ENCODE measurements at places on chromosomes 6 and 20.

DNA sequence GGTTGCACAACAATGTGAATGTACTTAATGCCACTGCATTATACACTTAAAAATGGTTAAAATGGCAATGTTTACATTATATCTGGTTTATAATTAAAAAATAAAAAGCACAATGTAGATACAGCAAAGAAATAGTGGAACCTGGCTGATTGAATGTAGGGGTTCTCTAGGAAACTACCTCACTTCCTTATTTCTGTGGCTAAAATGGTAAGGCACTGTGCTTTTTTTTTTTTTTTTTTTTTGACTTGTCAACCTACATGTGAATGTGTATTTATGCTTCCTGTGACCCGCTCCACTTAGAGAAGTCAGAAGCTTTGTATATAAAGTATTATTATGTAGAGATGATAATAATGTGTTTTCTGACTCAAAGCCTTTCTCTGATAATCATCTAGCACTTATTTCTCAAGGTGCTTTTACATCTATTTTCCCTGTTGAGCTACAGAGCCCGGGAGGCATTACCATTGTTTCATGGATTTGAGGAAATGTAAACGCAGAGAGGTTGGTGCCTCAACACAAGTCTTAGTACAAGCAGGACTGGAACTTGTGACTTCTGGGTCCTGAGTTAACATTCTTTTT lies 55.0 kb downstream of the SOX4 start:
- DNase-seq = no peak

GRCh38 chr20:60694763-60695162 lies 557.3 kb upstream of the CDH4 start:
- no peak for DNase-seq

GRCh38 chr6:40606526-40606925 lies 19.4 kb upstream of the LRFN2 start:
- DNase-seq = no peak

GRCh38 chr6:121686611-121687023 lies 251.2 kb downstream of the GJA1 start:
- DNase-seq = no peak

- DNase-seq = no peak
Measured at GRCh38 chr20:1822564-1823449, 72.4 kb upstream of the SIRPA start.

DNA sequence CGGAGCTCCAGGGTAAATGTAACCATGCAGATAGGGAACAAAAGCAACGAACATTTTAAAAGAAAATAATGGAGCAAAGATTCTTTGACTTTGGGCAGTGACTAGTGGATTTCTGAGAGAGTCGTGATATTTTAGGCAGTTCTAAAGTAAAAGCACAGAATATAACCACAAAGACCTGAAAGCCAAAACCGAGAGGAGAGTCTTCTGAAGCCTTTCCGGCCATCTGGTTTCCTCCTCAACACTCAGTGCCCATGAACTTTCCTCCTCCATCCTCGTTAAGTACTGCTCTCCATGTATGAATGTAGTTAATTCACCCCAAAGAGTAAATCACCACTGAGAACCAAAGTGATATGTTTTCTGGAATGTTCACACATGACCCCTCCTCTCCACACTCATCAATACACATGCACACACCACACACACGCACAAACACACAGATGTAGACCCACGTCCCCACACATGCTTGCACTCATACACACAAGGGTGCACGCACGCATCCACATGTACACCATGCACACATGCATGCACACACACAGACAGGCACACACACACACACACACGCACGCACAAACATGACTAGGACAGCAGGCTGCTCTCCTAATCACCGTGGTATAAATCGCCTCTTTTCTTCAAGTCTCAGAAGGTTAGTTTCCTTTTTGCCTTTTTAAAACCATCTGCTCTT lies 109.5 kb downstream of the MYLK4 start:
- DNase-seq = no peak

DNA sequence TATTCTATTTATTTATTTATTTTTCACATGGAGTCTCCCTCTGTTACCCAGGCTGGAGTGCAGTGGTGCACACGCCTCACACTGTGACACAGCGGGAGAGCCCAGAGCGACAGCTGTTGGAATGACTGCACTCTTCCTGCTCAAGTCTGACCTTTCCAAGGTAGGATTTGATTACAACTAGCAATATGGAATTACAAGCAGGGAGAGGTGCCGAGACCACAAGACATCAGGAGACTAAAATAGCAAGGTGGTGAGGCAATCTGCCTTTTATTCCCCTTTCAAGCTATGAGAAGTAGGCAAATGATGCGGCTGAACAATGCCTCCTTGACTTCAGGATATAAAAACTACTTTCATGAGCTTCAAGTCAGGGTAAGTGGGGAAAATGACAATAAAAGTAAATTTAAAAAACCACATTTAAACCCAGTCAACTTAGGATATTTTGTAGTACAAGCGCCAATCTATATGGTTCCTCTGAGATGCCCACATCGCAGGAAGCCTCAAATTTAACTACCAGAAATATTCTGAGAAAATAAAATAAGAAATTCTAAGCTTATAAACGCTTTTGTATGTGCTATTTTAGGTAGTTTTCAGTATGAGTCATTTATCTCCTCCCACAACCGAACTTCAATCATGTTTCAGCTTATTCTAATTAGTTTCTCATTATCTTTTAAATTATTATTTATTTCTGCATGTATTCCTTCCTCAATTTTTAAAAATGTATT lies 146.9 kb upstream of the SGK1 start:
- DNase-seq = no peak

- no peak for DNase-seq
Measured at GRCh38 chr6:168293636-168294530, 25.7 kb downstream of the DACT2 start.

DNA sequence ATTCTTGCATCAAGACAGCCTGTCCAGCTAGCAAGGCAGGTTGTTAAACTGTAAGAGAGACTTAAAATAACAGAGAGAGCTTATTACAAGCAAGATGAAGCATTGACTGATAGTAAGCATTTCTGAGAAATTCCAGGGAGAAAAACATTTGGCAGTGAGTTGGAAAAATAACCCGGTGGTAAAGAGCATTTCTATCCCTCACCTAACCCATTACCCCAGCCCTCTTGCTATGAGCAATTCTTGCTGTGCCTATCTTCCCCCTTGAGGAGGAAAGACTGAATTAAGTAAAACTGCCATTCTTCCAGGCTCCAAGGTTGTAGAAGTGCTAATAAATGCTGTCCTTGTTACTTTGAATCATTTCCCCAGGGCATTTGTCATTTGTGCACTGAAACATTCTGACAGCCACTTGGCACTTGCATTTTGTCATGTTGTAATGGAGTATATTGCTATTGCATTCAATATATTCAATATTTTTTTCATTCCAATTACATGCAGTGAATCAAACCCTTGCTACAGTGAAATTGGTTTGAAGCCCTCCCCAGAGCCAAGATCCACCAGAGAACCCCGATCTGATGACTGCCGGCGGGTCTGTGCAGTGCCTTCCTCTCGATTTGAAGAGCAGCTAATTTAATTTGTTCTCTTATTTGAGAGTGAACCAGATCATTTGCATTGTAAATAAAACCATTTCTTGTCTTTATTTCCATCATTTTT lies 291.1 kb downstream of the HIVEP2 start:
- no peak for DNase-seq

DNA sequence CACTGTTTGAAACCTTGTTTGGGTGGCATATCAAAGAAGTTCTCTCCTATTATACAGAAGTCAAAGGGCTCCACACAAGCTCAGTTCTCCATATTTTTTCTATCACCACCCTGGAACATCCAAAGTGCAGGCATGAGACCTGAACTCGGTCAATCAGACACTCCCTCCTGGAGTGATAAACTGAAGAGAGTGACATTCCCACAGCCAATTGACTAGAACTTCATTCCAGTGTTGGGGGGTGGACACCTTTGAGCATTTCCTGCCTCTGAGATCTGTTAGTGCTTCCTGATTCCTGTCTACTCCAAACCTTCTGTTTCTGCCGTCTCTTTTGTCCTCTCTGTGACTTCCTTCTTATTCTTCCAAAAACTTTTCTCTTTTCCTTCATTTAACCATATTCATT lies 220.7 kb upstream of the NOX3 start:
- no peak for DNase-seq

DNA sequence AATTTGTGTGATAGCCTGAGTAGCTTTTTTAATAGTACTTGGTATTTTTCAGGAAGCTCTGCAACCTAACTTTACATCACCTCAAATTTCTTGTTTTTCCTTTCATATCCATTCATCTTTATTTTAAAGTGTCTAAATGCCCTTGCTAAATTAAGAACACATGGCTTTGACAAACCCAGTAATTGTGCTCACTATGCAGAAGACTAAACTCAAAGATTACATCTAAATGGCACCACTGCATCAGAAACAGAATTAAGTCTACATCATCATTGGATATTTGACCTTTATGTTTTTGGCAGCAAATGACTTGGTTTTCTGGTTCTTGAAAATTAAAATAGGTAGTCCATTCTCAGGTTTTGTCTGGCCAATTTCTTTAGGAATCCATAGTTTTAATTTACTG lies 69.6 kb upstream of the HDGFL1 start:
- DNase-seq = no peak

DNA sequence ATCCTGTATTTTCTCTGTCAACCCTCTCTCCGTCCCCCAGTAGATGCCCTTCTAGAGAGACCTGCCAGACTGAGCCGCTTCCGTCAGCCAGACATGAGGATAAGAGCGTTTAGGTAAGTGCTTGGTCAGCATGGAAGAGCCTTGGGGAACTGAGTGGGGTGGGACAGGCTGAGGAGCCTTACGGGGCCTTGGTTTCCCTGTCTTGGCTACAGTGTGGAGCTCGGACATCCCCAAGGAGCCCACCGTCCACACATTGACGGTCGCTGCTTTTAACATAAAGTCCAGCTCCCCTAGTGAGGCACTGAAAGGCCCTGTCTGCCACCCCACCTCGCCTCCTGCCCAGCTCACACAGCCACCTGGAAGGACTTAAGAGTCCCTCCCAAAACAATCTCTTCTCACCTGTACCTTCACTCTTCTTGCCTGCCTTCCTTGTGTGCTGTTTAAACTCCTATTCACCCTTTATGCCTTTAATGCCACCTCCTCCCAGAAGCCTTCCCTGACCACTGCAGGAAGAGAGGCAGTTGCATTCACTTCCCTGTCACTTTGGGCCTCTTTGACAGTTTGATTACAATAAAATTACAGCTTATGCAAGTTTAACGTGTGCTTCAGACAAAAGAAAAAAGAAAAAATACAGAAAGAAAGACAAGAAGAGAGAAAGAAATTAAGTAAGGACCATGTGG lies 42.3 kb downstream of the PDYN start:
- no peak for DNase-seq

DNA sequence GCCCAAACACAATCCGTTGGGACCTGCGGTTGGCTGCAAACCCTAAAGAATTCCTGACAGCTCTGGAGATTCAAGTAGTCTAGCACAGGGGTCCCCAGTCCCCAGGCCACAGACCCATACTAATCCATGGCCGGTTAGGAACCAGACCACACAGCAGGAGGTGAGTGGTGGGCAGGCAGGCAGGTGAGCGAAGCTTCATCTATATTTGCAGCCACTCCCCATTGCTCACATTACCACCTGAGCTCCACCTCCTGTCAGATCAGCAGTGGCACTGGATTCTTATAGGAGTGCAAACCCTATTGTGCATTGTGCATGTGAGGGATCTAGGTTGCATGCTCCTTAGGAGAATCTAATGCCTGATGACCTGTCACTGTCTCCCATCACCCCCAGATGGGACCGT lies 16.6 kb downstream of the TFEB start:
- no peak for DNase-seq

GRCh38 chr6:131419702-131420101 lies 153.3 kb upstream of the ARG1 start:
- no peak for DNase-seq

DNA sequence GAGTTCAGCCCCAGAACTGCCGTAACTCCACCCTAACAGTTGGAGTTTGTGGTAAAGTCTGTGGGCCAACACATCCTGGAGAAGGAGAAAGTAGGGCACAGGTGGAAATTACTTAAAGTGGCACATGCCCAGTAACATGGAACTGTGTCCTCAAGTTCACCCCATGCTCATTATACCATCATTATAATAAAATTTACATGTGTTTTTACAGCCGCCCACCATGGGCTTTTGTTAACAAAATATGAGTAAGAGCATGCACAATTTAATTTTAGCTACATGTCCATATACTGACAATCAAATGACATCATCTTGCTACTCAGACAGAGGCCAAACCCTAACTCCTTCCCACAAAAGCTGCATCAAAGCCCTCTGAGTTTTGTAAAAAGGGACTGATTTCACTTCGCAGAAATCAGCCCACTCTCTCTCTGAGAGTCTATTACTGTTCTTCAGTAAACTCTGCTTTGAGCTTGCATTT lies 17.3 kb upstream of the ELOVL4 start:
- DNase-seq = no peak

GRCh38 chr6:136288566-136289326 lies 900 bp downstream of the BCLAF1 start:
- peak; percentile 73 for DNase-seq

DNA sequence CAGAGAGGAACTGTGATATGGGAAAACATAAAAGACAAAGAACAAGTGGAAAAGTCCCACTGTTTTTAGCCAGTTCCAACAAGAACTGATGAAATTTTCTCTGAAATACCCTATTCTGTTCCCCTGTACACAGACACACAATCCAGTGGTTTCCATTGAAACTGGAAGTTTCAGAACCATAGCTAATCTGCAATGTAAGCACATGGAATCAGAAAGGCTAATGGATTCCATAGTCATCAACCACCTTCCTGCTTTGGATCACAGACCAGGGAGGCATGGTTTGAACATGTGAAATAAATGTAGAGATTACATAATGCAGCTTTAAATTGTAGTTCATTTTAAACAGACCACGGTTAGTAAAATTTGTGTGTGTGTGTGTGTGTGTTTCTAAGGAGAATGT lies 242.1 kb downstream of the GJA1 start:
- no peak for DNase-seq

- DNase-seq = no peak
Measured at GRCh38 chr20:8356806-8357205, 224.7 kb downstream of the PLCB1 start.

GRCh38 chr6:31567531-31568370 lies 4.3 kb upstream of the LTA start:
- DNase-seq = no peak

DNA sequence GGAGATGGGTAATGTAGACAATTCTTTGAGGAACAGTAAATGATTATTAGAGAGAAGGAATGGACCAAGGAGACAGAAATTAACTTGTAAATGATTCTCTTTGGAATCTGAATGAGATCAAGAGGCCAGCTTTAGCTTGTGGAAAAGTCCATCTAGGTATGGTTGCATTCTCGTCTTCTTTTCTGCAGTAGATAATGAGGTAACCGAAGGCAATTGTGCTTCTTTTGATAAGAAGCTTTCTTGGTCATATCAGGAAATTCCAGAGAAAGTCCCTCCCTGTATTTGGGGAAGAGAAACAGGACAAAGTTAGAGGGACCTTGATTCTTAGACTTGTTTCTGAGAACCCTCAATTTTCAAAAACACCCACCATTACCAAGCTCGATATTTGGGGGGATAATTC lies 109.1 kb upstream of the PRSS16 start:
- no peak for DNase-seq
